ENCODE measurements at places on chromosomes 5 and 9. TPM values are rescaled to one million over a fixed set of nuclear protein-coding genes. Genes with fewer than 3 reads are reported as not detected.

GRCh38 chr5:6827526-6828219 is 114.4 kb downstream of the TENT4A start:
- DNase-seq = no peak

DNA sequence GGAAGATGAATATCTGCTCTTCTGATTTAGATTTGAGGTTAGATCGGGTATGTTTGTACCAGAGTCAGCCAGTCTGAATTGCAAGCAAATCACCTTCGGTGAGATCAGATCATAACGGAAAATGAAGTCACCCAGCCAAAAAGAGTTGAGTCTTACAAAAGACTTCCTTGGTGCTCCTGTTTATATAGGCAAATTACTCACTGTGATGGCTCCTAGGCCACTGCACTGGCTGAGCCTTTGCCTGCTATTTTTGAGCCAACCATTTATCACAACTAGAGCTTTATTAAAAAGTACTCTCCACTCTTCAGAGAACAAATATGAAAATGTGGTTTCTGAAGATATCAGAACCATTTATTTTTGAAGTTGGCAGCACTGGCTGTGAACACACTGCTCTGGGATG is 277.7 kb upstream of the PCSK5 start:
- no peak for DNase-seq

GRCh38 chr9:84697042-84697441 is 27.5 kb downstream of the NTRK2 start:
- no peak for DNase-seq

GRCh38 chr9:31153250-31153840 is 1231.1 kb upstream of the ACO1 start:
- DNase-seq = no peak

DNA sequence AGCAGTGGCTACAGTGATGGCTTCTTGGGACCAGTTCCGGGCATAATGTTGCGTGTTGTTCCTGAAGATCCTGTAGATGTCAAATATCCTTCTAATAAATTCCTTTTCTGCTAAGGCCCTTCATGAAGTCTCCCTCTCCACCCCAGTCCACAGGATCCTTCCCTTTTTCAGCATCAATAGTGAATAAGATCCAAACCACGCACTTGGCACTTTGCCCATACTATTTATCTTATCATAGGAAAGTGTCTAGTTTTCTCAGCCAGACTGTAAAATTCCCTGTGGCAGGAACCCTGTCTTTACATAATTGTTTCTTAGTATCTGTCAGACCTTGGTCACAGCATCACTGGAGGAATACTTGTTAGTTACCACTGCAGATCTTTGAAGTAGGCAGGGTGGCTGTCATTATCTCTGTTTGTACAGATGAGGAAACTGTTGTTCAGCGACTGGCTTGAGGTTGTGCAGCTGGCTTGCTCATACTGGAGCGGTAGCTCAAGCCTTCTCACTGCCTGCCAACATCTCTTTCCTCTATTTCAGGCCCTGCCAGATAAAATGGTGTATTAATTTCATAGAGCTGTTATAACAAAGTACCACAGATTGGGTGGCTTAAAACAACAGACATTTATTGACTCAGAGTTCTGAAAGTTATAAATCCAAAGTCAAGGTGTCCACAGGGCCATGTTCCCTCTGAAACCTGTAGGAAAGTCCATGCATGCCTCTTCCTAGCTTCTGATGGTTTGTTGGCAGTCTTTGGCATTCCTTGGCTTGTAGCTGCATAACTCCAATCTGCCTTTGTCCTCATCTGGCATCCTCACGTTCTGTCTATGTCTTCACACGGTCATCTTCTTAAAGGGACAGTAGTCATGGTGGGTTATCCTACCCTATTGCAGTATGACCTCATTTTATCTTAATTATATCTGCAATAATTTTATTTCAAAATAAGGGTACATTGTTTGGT is 33.5 kb upstream of the APC start:
- peak; percentile 19 for DNase-seq

DNA sequence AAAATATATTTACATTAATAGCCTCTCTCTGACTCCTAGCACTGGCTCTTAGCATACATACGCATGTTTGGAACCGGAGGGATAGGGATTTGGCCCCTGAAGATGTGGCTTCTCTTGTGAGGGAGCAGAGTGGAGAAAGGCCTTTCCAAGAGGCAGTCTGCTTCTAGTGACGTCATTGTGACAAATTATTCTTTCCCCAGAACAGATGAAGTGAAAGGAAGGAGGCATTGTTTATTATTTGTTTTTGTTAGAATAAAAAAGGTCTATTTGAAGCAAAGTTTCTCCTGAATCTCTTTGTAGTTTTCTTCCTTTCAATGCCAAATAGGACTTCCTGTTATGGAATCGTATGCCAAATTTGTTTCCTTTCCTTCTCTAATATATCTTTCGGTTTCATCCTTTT is 361.6 kb downstream of the ICE1 start:
- no peak for DNase-seq

The MVB12B gene
- total RNA-seq = 4.1 TPM

Data from Daoy (cell line).